Airway epithelial cell (primary cell): ENCODE measurements at places on chromosomes 13 and 19. TPM values are rescaled to one million over a fixed set of nuclear protein-coding genes. Genes with fewer than 3 reads are reported as not detected.

POLR1G gene
- 14.9 and 15.9 TPM in 2 replicates for total RNA-seq

MYO1F gene
- total RNA-seq = 0.07 TPM in 1 of 2 replicates, not detected in the other

CBY2 gene
- not detected in 2 replicates for total RNA-seq

NPAS1 gene
- 0.51 and 1.7 TPM in 2 replicates for total RNA-seq
